ENCODE measurements at places on chromosomes 5 and 9.

- DNase-seq, result no peak
Observed at GRCh38 chr5:132368186-132368585, 1.3 kb upstream of the SLC22A5 start.

GRCh38 chr5:85278193-85278592, 893.5 kb upstream of the EDIL3 start:
- DNase-seq, result no peak

DNA sequence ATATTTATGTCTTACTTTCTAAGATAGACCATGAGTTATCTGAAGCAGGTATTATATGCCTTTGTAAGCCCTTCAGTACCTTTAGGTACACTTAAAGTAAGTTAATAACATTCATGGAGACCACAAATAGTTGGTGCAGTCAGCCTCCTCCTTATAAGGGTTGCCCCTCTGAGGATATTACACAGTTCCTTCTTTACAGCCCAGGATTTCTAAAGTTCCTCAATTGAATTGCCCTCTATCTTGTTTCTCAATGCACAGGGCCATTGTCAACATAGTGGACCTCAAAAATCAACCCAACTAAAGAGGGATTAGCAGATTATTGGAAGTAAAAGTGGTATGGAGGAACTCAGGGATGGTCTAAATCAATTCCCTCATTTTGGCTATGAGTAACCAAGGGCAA, 50.3 kb downstream of the HMHB1 start:
- DNase-seq, result no peak

DNA sequence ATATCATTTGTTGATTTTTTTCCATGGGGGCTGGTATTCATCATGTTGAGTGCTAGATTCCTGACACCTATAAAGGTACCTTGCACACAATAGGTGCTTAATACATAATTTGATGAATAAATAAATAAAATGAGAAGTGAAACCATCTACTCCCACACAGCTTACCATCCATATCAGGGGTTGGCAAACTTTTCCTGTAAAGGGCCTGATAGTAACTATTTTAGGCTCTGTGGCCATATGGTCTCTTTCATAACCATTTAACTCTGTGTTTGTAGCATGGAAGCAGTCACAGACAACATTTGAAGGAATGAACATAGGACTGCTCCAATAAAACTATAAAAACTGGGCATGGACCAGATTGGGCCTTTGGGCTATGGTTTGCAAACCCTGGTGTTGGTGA, 100.3 kb downstream of the GCNT1 start:
- no peak for DNase-seq
